ENCODE measurements at places on chromosomes 12 and 14. TPM values are rescaled to one million over a fixed set of nuclear protein-coding genes. Genes with fewer than 3 reads are reported as not detected.

- no peak for DNase-seq
Measured at GRCh38 chr14:102049258-102050025, 37.4 kb downstream of the HSP90AA1 start.

DNA sequence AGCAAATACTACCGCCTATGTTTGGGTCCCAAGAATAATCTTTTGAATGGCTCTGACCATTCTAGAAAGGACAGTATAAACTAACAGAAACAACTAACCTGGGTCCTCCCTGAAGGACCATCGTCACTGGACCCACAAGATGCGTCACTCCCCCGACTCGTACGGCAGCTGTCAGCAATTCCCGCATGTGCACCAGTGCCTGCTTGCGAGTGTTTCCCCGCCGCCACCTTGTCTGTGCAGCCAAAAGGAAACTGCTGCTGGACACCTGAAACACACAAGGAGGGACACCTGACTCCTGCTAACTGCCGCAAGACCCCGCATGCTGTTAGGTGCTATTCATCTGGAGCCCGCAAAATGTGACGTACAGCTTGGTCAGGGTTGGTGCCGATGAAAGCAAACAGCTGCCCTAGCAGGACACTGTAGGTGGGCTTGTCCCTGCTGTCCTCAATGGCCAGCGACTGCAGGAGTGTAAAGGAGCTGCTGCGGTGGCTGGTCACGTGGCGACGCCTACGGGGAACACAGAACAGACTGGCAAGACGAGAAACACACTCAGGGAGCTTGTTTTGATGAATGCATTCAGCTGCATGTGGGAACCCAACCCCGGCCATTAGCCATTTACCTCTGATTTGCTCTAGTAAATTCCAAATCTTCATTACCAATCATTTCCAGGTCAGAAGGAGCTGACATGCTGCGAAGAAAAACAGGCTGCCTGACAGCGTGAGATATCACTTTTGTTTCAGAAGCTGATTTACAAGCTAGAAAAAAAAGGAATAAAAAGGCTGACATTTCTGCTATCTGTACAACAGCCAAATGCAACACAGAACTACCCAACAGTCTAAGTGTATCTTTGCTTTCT, 118.1 kb downstream of the TRAFD1 start:
- no peak for DNase-seq

DNA sequence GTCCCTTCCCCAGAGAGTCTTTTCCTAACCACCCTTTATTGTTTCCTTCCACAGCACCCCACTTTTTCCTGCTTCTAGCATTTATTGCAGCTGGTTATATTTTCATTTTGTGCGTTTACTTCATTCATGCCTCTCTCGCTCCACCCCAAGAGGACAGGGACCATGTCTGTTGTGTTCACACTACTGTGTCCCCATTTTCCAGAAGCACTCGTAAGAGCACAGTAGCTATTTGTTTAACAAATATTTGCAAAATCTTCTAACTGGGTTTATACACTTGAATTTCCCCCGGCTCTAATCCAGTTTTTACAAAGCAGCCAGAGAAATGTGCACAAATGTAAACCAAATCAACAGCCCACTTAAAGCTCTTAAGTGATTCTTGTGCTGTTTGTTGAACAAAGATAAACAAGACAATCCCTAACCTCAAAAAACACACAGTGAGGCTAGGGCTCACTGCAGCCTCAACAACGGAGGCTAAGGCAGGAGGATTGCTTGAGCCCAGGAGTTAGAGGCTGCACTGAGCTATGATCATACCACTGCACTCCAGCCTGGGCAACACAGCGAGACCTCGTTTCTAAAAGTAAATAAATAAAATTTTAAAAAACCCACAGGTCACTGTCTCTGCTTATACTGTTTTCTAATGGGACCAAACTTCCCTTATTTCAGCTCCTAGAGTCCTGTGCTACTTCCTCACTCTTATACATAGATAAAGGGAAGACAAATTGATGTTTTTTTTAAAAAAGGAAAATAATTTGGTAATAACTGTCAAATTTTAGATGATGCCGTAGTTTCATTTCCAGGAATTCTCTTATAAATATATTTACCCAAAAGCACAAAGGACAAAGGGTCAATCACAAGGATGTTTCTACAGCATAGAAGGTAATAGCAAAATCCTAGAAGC, 6.6 kb upstream of the ABCD4 start:
- no peak for DNase-seq

- no peak for DNase-seq
Measured at GRCh38 chr14:65329911-65330310, 82.6 kb upstream of the FUT8 start.

- DNase-seq: no peak
Measured at GRCh38 chr12:54393743-54394142, 9.2 kb upstream of the ZNF385A start.

GRCh38 chr12:132273992-132274334, 55.4 kb downstream of the GALNT9 start:
- DNase-seq: no peak

Gene INSM2
- polyA plus RNA-seq: 0.15 TPM

Gene TRMT61A
- polyA plus RNA-seq: 18.1 TPM

Gene DLK1
- 1.2 TPM for polyA plus RNA-seq

All from SK-N-SH (cell line).